ENCODE measurements at places on chromosomes 12 and 14.

DNA sequence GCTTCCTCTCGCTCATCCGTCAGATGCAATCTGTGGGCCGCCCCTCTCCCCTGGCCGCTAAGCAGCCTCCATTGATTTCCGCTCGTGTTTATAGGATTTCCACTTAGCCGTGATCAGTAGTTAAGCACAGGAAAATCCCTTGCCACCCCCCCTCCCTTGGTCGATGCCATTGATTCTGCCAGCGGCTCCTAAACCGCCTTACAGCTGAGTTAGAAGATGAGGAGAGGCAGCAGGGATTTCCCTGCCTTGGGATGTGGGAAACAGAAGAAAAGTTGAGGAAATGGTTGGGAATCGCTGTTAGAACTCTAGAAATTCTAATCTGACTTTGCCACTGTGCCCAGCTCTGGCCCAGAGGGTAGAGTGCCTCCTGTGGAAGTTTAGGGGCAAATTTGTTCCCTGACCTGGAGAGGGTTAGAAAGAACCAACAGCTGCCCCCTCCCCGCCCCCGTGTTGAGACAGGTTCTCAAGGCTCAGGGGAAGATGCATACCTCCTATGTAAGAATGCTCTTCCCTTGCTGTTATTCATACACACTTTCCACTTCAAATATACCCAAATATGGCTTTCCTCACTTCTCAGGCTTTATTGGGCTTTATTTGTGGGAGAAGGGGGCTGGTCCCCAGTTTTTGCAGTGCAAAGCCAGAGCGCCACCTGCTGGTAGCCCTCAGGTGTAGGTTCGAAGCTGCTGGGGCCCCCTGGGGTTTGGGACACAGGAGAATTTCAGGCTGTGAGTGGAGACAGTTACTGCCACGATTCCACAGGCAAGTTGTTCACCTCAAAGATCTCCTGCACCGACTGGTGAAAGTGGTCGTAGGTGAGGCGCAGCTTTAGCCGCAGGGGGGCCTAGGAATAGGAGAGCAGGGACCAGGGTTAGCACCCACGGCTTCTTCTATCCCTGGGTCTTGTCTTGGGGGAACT lies 3.2 kb downstream of the THTPA start:
- no peak for DNase-seq

DNA sequence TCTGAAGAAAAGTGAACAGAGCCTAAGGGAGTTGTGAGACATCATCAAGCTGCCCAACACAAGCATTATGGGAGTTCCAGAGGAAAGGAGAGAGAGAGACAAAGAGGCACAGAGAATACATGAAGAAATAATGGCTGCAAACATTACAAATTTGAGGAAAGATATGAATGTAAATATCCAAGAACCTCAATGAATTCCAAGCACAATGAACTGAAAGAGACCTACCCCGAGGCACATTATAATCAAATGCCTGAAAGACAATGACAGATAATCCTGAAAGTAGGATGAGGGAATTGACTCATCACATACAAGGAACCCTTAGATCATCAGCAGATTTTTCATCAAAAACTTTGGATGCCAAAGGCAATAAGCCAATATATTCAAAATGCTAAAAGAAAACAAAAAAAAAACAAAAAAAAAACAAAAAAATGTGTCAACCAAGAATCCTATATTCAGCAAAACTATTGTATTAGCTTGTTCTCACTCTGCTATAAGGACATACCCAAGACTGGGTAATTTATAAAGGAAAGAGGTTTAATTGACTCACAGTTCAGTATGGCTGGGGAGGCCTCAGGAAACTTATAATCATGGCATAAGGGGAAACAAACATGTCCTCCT lies 37.8 kb downstream of the BCL2L14 start:
- DNase-seq: no peak

DNA sequence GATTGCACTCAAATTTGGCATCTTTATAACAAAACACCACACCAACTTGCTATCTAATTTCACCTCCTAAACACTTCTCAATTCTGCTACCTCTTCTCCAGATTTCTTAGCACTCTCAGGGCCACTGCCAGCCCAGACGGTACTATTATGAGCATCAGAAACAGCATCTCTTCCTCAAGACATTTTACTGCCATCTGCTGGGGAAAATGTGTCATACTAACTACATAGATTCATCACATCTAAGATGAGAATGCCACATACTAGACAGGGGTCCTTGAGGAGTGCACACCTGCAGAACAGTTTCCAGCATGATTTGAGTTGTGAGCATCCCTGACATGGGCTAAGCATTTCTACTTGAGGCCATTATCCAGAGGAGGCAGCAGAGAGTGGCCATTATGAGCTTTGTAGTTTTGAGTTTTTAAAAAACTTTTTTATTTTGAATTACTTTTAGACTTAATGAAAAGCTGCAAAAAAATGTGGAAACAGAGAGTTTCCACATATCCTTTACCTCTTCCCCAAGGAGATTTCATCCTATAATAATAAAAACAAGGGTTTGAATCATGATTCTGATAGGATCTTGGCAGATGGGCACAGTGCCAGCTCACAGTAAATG lies 15.1 kb upstream of the GRIP1 start:
- peak; percentile 41 for DNase-seq

DNA sequence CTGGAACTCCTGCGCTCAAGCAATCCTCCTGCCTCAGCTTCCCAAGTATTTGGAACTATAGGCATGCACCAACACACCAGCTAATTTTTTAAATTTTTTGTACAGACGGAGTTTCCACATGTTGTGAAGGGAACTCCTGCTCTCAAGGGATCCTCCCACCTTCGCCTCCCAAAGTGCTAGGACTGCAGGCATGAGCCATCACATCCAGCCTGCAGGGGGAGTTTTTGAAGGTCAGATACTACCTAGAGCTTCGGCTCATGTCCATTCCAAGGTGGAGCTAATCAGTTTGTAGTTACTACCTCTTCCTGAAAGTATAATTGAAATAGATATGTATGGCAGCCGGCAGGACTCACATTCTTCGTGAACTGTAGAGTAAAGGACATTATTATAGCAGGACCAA lies 3.7 kb upstream of the TAS2R19 start:
- no peak for DNase-seq

DNA sequence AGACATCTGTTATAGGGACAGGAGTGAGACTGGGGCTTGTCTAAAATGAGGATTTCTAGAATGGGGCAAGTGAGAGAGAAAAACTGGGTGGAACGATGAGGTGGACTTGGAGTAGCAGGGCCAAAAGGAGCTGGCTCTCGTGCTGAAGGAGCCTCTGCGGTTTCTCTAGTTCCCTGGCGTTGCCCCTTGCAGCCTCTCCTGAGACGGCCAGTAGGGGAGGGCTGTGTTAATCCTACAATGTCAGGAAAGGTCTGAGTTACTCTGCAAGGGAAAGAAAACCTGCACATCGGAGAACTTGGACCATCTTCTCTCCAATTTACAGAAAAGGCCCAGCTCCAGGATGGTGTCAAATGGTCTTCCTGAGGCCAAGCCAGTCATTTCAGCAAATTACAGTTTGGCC lies 963.8 kb upstream of the FLRT2 start:
- DNase-seq: no peak

DNA sequence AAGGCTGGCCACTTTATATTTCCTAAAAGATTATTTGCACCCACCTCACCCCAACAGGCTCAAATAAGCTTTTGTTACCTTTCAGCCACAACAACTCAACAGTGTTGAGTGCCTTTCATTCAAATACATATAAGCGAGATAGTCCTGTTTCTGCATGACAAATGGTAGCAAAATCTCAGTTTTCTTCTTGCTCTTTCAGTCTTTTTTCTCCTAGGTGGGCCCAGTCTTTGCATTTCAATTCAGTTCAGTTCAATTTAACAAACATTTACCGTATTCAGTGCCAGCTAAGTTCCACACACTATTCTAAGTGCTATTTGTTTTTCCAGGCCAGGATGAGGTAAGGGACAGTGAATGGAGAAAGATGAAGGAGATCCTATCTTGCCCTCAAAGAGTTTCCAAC lies 25.9 kb upstream of the BMP4 start:
- DNase-seq: no peak

- no peak for DNase-seq
Measured at GRCh38 chr14:90305176-90305601, 26.6 kb downstream of the NRDE2 start.

DNA sequence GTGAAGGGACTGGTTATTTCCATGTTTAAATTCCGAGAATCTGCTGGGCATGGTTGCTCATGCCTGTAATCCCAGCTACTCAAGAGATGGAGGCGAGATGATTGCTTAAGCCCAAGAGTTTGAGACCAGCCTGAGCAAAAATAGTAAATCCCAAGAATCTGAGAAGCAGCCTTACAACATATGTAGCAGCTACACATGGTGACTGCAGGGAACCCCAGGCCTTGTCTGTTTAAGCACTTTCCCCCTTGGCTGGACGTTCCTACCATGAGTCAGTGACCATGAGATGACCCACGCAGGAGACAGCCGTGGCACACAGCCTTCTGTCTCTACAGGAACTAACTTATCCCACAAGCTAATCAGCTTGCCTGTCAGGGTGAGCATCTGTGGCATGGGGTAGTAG lies 5.5 kb upstream of the SLC24A4 start:
- DNase-seq: no peak

DNA sequence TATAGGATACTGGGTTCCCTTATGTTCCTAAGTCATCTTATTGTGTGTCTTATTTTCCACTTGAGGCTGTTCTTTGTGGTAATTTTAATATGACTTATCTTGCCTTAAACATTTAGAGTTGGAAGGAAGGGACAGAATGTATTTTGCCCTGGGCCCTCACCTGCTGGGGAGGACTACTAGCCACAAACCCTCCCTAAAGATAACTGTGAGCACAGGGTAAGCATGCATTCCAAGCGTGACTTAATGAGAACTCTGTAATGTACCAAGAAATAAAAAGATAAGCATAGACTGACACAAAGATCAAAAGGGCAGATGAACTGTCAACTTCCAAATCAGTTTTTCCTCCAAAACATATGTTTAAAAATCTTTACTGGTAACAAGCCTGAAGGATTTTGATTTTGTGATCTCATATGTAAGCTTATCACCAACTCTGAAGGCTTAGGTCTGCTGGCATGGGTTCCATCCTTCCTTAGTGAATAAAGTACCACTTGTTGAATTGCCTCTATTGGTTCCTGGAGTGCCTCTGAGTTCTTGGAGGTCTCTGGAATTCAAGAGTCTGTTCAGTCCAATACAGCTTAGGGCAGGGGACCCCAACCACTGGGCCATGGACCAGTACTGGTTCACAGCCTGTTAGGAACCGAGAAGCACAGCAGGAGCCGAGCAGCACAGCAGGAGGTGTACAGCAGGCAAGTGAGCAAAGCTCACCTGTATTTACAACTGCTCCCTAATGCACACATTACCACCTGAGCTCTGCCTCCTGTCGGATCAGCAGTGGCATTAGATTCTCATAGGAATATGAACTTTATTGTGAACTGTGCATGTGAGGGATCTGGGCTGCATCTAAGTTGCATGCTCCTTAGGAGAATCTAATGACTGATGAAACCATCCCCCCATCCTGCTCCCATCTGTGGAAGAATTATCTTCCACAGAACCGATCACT lies 29.8 kb upstream of the NFYB start:
- DNase-seq: no peak

DNA sequence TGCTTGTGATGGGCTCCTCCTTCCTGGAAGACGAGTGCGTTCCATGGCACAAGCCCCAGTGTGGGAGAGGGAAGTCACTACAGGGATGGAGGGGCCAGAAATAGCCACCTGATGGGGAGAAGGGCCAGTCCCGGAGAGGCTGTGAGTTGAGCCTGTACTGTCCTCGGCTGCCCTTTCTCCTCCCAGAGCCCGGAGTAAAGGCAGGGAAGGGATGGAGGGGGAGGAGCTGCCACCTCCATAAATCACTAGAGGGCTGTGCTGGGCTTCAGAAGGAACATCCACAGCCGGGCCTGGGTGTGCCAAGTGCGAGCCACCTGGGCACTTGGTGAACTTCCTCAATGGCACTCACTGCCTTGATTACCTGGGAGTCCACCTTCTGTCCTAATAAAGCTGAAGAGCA lies 110.1 kb downstream of the RBM19 start:
- DNase-seq: no peak

GRCh38 chr12:126952096-126953007 lies 1314.6 kb upstream of the TMEM132C start:
- no peak for DNase-seq

DNA sequence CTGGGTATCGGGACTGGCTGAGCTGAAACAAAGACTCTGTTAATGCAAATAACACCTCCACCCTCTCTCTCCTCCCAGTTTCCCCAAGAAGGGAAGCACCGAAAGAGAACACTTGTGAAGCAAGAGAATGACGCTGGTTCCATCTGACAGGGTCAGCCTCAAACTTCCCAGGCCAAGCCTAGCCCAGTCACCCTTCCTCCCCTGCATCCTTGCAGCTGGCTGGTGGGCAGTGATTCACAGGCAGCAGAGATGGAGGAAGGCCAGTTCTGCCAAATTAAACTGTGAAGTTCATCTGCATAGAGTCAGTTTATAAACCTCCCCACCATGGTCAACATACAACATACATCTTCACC lies 2.8 kb downstream of the LRRC74A start:
- DNase-seq: no peak

DNA sequence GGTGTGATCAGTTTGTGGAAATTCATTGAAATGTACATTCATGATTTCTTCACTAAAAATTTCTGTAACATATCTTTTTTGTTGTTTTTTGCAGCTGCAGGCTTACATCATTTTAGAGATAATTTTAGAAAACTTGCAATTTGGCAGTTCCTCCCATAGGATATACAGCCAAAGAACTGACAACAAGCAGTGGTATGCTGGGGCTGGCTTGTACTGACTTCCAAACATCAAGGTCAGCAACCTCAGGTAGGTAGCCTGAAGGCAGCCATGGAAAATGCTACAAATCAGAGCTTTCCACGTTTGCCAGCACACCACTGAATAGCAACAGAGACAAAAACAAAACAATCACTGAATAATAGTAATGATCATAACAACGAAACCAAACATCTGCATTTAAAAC lies 21.2 kb downstream of the TRIM9 start:
- no peak for DNase-seq

GRCh38 chr12:103823871-103824270 lies 17.2 kb downstream of the NT5DC3 start:
- no peak for DNase-seq

GRCh38 chr12:59736359-59736758 lies 140.5 kb downstream of the SLC16A7 start:
- no peak for DNase-seq

GRCh38 chr12:28316049-28316448 lies 125.8 kb downstream of the CCDC91 start:
- DNase-seq: no peak

GRCh38 chr12:62737615-62738014 lies 197.3 kb downstream of the PPM1H start:
- no peak for DNase-seq

GRCh38 chr12:15788233-15789219 lies 662 bp downstream of the EPS8 start:
- peak; percentile 44 for DNase-seq

GRCh38 chr14:98229656-98230366 lies 1042.2 kb downstream of the BCL11B start:
- no peak for DNase-seq
